ENCODE measurements at places on chromosomes 7 and 10.

DNA sequence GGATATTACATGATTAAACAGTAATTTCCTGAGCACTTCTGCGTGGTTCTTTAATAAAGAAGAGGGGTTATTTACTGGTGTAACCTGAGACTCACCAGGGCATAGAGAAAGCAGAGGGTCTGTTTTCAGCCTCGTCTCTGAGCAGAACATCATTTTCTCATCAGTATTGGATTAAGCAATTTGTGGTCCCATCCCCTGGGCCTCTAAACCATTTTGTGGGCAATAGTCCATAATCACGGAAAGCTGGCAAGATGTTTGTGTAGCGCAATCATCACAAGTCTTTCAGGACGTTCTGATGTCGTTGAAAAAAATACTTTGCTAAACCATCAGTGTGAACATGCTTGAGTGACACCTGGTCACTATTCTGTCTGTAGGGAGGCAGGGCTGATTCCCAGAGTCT lies 37.1 kb upstream of the SEC61G start:
- DNase-seq, result no peak

DNA sequence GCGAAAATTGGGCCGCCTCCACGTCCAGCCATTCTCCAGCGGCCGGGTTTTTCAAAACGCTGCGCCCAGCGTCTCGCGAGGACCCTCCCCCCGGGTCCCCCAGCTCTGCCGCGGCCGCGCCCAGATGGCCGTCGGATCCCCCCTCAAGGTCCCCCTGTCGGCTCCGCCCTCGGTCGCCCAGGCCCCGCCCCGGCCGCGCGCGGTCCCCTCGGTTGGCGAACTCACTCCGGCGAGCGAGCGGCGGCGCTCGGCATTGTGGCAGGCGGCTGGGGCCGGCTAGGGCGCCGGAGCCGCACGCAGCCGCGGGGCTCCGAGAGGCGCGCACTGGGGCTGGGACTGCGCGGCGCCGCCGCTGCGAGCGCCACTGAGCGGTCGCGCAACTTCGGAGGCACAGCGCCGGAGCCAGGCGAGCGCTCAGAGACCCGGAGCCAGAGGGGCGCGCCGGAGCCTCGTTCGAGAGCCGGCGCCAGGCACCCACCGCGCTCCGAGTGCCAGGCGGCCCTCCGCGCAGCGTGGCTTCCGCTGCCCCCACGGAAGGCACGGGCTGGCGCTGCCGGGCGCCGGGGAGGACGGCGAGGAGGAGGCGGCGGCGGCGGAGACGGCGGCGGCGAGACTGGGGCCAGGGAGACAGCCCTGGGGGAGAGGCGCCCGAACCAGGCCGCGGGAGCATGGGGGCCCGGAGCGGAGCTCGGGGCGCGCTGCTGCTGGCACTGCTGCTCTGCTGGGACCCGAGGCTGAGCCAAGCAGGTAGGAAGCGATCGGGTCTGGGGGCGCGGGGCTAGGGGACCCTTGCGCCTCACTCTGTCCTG lies at the start of gene UNC5B:
UNC5B (plus strand) TSS at position 253 of the 809 bp plus-strand sequence; CDS start at position 669, 416 bp downstream.
- DNase-seq, result no peak

DNA sequence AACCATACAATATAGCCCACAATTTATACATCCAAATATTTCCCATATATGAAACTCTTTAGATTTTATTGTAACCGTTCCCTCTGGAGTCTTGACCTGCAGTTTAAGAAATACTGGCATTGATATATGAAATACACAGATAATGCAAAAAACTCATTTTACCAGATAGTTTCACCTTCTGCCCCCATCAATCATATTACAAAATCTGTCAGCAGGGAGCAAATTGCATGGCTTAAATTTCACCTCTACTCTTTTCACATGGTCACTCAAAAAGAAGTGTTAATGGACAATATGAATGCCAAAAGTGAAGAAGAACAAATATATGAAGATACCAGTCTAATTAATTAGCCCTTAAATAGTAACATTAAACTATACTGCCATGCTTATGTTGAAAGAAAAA lies 57.0 kb upstream of the TMEM106B start:
- no peak for DNase-seq

GRCh38 chr7:71630516-71630915 lies 498.6 kb downstream of the GALNT17 start:
- no peak for DNase-seq

DNA sequence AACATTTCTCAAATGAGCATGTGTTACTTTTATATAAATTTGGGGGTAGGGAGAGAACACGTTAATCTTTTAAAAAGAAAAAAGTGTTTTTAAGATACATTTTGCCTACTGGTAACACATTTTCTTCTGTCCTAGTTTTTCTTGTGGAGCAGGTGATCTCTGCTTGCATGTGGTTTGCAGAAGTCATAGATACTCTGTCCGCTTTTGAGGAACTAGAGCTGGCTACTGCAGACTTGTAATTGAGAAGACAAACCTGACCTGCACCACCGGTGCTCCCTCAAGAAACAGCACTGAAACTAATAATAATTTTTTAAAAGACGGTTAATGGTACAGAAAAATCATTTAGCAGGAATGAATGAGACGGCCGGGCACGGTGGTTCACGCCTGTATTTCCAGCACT lies 243.1 kb downstream of the KIAA1217 start:
- no peak for DNase-seq

GRCh38 chr10:28214219-28214618 lies 88.6 kb downstream of the MPP7 start:
- DNase-seq, result no peak

GRCh38 chr10:126060261-126060931 lies 164.0 kb downstream of the FANK1 start:
- no peak for DNase-seq

- DNase-seq, result no peak
Observed at GRCh38 chr7:142407939-142408570, 150.2 kb upstream of the PRSS58 start.

All from central memory CD8-positive, alpha-beta T cell (primary cell).